Stimulated activated CD4-positive, alpha-beta T cell treated with anti-CD3 and anti-CD28 coated beads, Interleukin-4, amount 100 ng/mL, for 1 hour (primary cell): ENCODE measurements at places on chromosomes 2 and 18.

- no peak for DNase-seq
Measured at GRCh38 chr2:2026252-2026831, 282.0 kb upstream of the PXDN start.

DNA sequence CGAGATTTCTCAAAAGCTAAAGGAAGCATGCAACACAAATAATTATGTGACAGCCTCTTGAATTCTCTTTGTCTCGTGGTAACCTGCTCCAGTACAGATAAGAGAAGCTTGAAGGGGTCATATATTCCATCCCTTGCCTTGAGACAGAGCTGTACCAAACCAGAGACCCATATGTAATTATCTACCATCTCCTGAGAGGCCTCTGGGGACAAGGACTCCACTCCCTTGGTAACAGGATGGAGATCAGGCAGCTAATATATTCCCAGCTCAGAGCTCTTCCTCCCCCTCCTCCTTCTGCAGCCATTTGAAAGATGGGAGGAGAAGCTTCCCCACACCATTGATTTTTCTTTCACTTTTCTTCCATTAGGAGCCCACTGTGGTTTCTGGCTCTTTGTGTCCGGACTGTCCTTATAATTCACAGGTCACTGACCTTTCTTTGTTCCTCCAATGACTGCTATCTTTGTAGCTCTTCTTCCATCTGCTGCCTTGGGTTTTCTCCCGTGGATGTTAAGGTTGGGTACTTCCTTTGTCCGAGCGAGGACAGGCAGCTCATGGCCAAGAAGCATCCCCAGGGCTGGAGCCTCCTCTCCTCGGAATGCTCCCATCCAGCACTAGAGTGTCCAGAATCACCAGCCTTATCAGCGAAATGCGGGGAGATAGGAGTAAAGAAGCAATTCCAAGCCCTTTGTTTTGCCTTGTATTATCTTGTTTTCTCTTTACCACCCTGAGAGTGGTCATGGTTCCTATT lies 72.6 kb upstream of the STPG4 start:
- no peak for DNase-seq

DNA sequence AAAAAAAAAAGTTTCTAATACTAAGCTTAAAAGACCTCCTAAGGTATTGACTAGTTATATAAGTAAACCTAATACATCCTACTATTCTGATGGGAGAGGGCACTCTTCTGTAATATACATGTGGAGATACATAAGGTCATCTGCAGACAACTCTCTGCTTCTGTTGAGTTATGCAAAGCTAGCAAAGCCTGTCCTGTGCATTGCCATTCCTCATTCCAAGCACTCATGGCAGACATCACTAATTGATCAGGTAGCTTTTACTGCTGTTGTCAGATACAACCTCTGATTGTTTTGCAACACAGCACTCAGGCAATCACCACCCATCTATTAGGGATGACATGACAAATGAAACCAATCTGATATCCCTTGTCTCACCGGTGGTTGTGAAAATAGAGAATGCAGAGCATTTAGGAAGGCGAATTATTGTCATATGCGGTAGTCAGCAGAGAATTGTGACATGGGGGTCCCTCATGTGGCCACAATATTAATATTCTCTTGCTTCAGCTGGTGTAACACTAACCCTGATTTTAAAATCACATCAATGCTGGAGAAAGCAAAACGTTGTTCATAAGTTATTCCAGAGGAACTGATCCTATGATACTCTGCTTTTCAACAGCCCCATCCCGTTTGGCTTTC lies 416.5 kb upstream of the GYPC start:
- no peak for DNase-seq

DNA sequence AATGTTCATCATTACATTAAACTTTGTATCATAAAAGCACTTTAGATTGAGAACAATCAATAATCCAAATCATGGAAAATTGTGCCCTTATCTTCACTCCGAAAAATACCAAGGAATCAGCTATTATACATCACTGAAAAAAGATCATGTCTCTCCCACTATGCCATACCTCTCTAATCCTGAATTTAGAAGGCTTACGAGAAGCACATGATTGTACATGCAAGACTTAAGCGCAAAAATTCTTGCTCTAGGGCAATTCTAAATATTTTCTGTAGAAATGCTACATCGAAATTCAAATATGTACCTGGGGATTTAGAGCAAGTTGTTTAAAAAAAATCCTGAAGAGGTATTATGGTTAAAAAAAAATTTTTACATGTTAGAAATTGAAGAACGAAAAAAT lies 1.3 kb downstream of the CYTIP start:
- DNase-seq, result no peak

GRCh38 chr2:168751104-168751740 lies 51.2 kb upstream of the NOSTRIN start:
- peak; percentile 7 for DNase-seq

GRCh38 chr18:12431561-12431960 lies 23.8 kb downstream of the PRELID3A start:
- DNase-seq, result no peak

- DNase-seq, result no peak
Measured at GRCh38 chr18:2168022-2168421, 403.3 kb downstream of the METTL4 start.

- no peak for DNase-seq
Measured at GRCh38 chr2:196074631-196075030, 6.0 kb upstream of the DNAH7 start.

GRCh38 chr2:1544478-1545069 lies 131.3 kb downstream of the TPO start:
- no peak for DNase-seq

DNA sequence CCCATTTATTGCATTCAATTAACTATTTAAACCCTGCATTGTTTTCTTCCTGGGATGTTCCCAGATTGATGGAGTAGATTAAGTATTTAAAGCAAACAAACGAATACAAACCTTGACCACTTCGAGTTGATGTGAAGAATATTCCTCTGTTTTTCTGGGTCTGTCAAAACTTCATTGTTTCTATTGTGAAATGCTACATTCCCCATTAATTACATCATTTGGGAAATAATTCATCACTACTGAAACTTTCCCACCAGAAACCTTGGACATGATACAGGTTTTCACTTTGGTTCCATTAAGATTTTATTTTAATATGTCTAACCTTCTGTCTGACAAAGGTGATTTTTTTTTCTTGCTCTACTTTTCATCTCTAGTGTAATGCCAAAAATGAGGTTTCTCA lies 365.1 kb upstream of the ETAA1 start:
- DNase-seq, result no peak

GRCh38 chr2:227661025-227661649 lies 5.5 kb upstream of the SCYGR5 start:
- no peak for DNase-seq

DNA sequence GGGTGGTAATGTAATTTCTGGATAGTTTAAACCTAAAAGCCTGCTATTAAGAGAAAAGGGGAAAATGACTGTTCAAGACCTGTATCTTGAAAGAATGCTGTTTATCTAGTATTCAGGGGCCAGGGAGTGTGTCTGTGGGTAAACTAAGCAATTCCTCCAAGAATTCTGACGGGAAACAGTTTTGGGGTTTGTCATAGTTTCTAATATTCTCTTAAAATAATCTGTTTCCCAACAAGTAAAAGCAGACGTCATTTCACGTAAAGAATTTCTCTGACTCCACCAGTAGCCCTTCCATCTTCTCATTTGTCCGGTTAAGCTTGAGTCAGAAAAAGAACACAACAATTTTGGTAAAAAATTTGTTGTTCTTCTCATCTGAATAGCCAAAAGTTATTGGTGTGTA lies 232.1 kb upstream of the EPAS1 start:
- no peak for DNase-seq

DNA sequence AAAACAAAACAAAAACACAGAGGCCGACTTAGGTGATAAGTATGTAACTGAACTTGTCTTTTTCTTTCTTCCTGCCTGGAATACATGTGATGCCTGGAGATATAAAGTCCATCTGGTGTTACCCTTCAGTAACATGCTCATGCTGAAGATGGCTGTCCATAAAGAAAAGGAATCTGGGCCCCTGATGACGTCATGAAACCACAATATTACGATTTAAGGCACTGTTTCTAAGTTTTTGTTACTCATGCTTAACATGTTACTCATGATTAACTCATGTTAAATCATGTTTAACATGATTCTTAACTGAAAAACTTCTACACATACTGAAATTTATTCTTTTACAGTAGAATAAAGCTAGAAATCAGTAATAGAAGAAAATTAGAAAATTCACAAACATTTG lies 49.0 kb downstream of the STRADB start:
- DNase-seq, result no peak

DNA sequence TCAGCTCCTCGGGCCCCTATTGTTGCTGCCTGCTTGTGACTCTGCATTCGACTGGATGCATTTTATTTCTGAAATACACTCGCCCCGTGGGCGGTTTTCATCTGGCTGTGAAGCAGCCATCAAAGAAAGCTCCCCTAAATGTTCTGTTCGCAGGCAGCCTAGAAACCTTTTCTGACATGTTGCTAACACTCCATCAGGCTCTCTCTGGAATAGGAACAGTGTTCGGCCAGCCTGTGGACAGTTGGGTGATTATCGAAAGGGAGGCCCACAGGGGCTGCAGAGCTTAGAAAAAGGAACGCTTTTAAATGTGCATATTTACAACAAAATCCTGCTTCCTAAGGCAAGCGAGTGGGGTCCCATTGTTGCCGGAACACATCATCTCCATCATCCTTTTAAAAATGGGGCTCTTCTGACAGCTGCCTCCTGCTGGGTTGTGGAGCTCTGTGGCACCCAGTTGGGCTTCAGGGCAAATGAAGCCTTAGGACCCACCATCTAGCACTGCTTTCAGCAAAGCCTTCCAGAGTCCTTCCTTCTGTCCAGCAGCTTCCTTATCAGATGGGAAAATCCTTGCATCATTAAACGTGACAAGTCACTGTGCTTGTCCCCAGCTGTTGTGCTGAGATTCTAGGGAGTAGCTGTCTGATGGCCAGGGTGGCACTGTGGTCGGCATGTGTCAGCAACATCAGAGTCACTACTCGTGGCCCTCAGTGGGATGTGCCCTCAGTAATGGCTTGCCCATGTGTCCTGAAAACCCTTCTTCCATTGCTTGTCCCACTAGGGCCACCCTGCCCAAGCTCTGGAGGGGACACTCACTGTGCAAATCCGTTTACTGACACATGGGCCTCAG lies 102.6 kb downstream of the GBX2 start:
- DNase-seq, result no peak
